ENCODE measurements at places on chromosomes 2 and 18.

DNA sequence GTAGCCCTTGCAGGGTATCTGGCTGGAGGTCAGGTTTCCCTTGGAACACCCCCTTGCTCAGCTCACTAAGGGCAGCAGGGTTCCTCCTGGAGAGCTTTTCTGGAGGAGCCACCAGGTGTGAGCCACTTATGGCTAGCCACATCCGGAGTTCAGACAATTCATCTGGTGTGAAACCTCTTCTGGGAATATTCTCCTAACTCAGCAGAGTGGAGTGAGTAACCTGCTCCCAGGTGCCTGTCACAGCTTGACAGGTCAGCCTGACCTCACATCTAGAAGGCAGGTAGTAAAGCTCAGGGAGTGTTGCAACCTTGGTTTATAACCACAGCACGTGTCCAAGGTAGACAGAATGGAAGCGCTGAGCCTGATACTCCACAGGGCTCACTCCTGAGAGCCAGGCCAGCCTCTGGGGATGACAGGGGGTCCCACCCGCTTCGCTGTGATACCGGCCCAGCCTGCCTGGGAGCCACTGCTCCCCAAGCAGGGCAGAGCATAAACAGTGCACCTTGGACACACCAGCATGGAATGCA is 62.6 kb upstream of the TGFA start:
- no peak for DNase-seq

- DNase-seq: no peak
Observed at GRCh38 chr18:10847907-10848306, 301.5 kb downstream of the PIEZO2 start.

GRCh38 chr2:239654266-239654665 is 253.4 kb upstream of the HDAC4 start:
- DNase-seq: no peak

DNA sequence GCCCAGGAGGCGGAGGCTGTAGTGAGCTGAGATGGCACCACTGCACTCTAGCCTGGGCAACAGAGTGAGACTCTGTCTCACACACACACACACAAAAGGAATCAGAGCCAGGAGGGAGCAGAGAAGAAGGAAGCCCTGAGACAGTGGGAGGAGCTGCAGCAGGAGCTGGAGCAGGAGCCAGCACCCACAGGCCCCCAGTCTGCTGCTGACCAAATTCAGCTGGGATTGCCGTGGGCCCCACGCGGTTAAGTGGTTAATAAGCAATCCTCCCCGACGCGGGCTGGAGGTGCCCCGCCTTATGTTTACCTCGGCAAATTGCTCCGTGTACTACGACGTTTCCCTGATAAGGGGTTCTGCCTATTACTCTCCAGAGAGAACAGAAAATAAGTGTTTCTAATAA is 265.3 kb downstream of the TWIST2 start:
- DNase-seq: no peak

DNA sequence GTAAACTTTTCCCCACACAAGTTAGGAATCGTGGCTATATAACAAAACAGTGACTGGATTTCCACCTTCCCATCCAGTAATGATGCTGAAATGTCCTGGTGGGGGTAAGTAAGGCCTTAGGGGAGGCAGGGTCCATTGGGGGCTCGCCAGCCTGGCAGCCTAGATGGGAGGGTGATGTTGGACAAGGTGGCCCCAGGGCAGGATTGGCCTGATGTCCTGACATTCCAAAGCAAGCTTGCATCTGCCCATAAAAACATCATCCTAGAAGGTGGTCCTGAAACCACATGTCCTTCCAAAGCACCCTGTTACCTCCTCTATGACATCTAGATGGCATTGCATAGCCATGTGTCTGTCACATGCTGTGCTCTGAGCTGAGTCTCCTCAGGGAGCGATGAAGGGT is 54.1 kb upstream of the RAB6C start:
- no peak for DNase-seq

GRCh38 chr2:78351208-78351607 is 674.3 kb upstream of the REG3G start:
- DNase-seq: no peak
